GDM1 (cell line): ENCODE measurements at places on chromosomes 16 and 17.
A peak's percentile ranks its signal among the peaks of the same experiment; 100 is the strongest.

DNA sequence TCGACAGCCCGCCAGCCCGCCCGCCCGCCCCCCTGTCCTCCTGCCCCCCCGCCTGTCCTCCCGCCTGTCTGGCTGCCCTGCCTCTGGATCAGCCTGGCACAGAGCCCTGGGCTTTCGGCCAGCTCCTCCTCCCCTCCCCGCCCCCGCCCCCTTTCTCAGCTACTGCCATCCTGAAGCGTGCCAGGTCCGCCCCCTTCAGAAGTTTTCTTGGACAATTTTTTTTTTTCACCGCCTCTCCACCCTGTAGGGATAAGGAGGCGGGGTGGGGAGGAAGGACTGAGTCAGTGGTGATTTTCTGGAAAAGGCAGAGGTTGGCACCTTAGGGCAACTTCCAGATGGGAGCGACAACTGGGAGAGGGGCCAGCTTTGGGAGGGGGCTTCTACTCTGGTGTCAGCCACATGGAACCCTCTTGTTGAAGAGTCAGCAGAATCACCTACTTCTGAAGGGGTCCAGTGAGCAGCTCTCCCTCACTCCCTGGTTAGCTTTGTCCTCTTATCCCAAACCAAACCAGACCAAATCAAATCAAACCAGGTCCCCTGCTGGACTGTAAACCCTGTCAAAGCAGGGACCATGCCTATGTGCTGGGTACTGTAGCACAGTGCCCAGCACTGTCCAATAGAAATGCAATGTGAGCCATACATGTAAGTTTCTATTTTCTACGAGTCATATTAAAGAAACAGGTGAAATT, 19.7 kb downstream of the IGF2BP1 start:
- DNase-seq: no peak

- no peak for DNase-seq
These were observed 16.1 kb upstream of the C16orf54 start for GRCh38 chr16:29761882-29762281.

DNA sequence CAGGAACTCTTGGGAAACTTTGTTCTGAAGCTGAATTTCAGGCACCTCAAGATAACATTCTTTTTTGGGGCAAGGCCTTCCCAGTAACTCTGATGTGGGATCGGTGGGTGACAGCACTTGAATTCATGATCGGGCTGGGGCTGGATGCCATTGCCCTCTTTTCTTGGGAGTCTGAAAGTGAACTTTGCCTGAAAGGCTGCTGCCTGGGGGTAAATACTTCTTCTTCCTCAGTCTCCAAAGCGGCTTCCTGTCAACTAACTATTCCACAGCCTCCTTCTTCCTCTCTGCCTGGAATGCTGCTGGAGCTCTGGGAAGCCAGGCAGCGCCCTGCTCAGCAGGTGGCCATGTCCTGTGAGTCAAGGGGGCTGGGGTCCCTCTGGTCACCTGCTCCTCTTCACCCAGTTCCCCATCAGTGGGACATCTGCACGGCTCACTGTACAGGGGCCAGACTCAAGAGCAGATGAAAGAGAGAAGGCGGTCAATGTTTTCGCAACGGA, 79.5 kb downstream of the WIPI1 start:
- DNase-seq: no peak

- DNase-seq: no peak
These were observed 2.5 kb downstream of the SGCA start for GRCh38 chr17:50168319-50168718.

- peak; percentile 18 for DNase-seq
These were observed 2.9 kb upstream of the TTYH2 start for GRCh38 chr17:74210191-74211140.

GRCh38 chr17:11391134-11391533, 150.1 kb downstream of the SHISA6 start:
- no peak for DNase-seq

DNA sequence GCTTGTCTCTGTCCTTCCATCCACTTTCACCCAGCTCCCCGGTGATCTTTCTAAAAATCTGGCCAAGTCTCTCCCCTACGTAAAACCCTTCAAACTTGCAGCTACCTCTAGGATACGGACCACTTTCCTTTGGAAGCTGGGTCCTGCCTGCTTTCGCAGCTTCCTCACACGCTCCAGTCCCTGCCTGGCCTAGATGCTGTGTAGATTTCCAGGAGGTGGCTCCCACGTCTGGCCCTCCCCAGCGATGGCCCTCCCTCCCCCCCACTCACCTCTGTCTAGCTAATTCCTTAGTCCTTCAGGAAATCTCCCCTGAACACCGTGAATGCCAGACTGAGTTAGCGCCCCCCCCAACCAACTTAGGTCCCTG, 579 bp upstream of the LRRC59 start:
- DNase-seq: no peak

GRCh38 chr17:35773679-35774425, 13.2 kb downstream of the C17orf50 start:
- DNase-seq: peak; percentile 25

- DNase-seq: peak; percentile 53
These were observed 13.7 kb upstream of the GUCY2D start for GRCh38 chr17:7988750-7989178.

- no peak for DNase-seq
These were observed 2.0 kb downstream of the CCDC102A start for GRCh38 chr16:57534337-57534880.

- DNase-seq: no peak
These were observed 418.7 kb upstream of the DYNLRB2 start for GRCh38 chr16:80122115-80122514.

GRCh38 chr16:30619638-30620037, 9.4 kb upstream of the ZNF689 start:
- no peak for DNase-seq

- DNase-seq: no peak
These were observed 120.3 kb downstream of the ANKRD11 start for GRCh38 chr16:89370081-89370511.

DNA sequence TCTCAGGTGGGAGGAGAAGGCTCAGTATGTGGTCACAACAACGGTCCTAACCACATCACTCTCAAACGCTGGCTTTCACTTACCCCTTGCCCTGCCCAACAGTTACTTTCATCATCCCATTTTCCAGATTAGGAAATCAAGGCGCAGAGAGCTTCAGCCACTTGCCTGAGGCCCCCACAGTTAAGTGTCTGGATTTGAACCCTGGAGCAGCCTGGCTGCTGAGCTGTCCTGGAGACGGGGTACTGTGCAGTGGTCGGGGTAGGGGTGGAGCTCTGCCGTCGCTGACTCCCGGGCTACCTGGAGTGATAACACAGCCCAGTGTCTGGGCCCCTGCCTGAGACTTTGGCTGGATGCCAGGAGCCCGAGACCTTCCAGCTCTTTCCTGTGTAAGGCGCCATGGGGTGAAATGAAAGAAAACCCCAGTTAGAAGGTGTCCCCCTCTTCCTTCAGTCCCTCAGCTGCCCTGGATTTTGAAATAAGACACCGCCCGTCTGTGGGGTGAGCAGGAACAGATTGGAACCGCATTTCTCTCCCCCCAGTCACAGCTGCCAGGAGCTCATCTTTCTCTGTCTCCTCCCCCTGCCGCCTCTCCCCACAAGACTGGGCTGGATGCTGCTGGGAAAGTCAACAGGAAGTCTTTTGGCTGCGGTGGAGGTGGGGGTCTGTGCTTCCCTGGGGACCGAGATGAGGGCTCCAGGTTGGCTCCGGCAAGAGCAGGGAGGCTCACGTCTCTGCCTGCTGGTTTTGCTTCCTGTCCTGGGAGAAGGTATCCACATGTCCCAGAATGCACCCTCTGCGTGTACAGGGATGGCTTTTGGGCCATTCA, 280.2 kb downstream of the SEC14L1 start:
- no peak for DNase-seq

GRCh38 chr16:20879175-20880040, 20.8 kb downstream of the DCUN1D3 start:
- no peak for DNase-seq

DNA sequence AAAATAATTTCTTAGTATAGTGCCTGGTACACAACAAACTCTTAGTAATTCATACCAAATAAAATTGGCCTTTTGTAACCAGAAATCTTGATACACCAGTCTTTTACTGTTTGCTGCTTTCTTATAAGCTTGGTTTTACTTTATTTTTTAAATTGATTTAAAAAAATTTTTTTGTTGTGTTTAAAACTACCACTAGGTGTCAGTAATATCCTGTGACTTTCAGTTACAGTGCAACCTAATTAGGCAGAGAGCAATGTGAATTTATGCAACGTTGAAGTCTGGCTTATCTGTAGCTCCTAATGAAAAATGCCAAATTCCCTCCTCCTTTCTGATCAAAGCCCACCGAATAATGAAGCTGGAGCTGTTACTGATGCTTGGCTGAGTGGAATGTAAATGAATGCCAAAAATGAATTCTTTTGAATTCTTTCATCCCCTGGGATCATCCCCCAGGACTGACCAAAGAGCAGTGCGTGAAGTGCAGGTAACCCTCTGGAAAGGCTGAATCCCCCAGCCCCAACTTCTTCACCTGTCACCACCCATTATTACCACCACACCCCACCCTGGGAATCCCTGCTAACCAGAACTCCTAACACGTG, 3.8 kb downstream of the ERCC4 start:
- DNase-seq: peak; percentile 10

- DNase-seq: no peak
These were observed 264.3 kb downstream of the CPPED1 start for GRCh38 chr16:12539185-12539929.

GRCh38 chr17:2580661-2581060, 12.8 kb upstream of the PAFAH1B1 start:
- no peak for DNase-seq

DNA sequence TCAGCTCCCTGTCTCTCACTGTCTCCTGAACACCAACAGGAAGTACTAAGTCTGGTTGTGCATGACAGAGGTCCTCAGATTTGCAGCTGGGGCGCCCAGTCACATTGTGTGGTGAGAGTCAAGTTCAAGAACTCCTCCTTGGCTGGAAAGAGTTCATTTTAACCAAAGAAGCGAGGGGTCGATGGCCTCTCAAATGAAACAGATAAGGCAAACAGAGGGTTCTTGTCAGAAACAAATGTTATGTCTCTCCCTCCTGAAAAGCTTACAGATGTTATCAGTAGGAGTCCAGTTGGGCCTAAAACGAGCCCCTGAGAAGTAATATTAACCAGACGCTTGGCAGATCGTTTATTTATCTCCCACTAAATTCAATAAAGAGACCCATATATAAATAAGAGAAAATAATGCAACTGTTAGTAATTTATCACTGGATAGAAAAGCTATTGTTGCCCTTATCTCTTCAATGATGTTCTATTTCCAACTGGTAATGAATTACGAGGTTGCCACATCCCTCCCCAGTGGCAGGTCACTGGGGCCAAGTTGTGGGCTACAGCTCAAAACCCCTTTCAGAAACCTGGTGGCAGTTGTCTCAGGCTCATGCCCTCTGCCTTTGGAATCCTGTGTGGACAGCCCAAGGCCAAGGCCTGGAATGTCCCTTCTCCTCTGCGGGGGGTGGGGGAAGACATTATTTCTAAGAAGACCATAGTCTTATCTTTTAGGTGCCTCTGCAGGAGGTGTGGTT, 307.5 kb upstream of the DYNLRB2 start:
- no peak for DNase-seq

GRCh38 chr16:22692916-22693637, 120.9 kb upstream of the HS3ST2 start:
- no peak for DNase-seq

DNA sequence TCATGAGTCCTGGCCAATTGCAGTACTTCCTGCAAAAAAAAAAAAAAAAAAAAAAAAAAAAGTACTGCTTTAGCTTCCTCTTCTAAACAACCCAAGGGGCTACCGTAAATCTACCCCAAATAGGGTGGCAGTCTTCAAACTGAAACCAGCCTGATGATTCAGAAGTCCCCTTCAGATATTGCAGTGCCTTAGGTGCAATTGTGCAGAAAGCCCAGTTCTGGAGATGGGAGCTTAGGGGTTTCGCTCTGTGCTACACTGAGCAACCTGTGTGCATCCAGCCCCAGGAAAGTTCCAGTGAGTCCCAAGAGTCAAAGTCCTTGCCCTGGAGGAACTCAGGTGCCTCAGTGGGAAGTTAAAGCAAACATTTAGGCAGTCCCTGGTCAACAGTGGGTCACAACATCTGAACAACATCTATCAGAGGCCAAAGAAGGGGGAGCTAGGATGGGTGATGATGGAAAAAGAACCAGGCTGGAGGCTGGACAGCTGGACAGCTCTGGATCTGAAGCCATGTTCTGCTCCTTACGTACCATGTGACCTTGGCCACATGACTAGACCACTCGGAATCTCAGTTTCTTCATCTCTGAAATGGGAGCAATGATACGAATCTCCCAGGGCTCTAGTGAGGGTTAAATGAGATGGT, 6.7 kb upstream of the CIITA start:
- DNase-seq: no peak

GRCh38 chr16:74500907-74501306, 79.6 kb upstream of the CLEC18B start:
- no peak for DNase-seq

DNA sequence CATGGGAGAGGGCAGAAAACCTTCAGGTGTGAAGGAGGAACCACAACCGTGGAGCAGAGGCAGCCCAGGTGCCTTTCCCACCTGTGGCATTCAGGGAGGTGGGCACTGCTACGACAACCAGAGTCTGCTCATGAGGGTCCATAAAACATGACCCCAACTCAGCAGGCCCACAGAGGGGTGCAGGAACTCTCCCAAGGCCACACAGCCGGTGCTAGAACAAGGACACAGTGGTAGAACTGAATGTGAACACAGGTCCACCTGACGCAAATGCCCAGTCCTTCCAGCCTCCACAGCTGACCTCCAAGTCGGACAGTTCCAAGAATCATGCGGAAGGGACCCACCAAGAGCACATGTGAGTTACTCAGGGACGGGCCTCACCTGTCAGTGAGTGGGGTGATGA, 76.4 kb downstream of the DNAH17 start:
- DNase-seq: no peak

GRCh38 chr16:47939680-47940079, 216.1 kb downstream of the ABCC12 start:
- no peak for DNase-seq

DNA sequence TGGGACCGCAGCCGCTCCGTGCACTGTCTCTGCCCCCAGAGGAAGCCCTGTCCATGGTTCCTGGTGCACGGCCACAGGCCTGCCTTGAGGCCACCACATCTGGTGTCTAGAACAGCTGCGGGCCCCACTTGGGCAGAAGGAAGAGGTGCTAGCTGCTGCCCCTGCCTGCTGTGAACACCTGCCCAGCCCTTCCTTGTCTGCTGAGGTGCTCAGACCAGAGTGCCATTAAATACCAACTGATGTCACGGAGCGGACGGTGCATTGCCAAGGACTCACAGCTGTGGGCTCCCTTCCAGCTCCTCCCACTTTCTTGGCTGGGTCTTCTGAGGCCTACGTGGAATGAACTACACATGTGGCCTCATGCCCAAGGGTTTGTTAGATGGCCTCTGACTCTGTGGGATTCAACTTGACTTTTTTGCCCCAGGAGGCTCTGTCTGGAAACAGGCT, 146.1 kb downstream of the RAB11FIP4 start:
- DNase-seq: no peak

GRCh38 chr16:57592591-57593003, 35.8 kb upstream of the ADGRG1 start:
- DNase-seq: peak; percentile 91

- no peak for DNase-seq
These were observed 2.4 kb downstream of the SLC16A13 start for GRCh38 chr17:7038025-7038862.

DNA sequence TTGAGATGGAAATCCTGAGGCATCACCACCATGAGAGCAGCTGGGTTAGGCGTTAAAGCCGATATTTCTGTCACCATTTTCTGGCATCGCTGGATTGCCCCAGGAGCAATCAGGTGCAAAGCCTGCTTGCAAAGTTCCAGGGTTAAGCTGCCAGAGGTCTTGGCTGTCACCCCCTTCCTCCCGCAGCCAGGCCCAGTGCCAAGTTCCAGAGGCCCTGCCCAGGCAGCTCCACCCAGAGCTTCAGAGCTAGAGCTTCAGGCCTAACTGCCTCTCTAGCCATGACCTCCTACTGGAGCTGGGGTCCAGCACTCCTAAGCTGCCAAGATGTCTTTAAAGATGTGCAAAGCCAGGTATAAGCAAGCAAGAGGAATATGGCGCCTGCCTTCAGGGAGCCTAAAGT, 8.8 kb upstream of the TMEM238L start:
- DNase-seq: no peak
